ENCODE measurements at places on chromosomes 13 and 19.
A peak's percentile ranks its signal among the peaks of the same experiment; 100 is the strongest.

DNA sequence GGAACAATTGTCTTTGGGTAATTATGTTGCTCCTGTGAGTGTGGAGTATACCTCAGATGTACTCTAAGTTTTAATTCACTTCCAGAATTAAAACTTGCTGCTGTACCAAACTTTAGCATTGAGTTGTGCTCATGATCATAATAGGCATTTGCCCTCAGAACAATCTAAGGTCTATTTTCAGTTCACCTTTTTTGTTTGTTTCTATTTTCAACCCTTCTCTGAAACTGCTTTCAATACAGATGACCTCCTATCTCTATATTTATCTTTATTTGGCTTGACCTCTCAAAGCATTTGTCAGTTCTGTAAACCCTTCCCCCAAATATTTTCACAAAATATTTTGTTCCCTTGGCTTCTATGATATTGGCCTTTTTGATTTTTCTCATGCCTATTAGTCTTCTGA is 873.0 kb downstream of the OLFM4 start:
- no peak for DNase-seq

- DNase-seq = no peak
Measured at GRCh38 chr19:11483366-11484111, 2.7 kb upstream of the ELAVL3 start.

GRCh38 chr19:391207-391557 is 17.8 kb downstream of the C2CD4C start:
- no peak for DNase-seq

DNA sequence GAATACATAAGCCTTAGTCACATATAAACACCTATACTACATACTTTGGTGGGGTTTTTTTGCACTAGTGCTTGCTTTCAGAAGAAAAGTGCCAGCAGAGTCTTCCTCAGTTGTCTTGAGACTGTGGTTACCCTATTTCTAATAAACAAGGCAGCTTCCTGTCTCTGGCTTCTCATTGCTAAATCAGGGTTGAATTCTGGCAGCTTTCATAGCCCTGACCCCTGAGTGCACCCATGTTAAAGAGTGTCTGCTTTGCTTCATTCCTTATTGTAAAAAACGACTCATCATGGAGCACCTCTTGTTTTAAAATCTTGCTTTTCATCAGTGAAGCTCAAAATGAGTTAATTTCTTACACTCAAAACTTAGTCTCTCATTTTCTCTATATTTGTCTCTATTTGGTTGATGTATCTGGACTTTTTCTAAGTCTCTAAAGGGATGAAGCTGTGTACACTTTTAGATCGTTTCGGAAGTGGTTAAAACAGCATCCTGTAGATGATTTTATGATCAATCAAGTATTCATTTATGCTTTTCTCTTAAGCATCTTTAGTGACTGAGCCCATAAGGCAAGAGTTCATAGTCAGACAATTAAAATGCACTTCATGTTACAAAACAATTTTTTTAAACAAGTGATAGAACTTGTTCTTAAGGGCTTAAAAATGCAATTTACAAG is 72.1 kb downstream of the KLF12 start:
- DNase-seq = peak; percentile 45

GRCh38 chr13:42803563-42804204 is 22.3 kb downstream of the FAM216B start:
- peak; percentile 84 for DNase-seq

- DNase-seq = peak; percentile 91
Measured at GRCh38 chr13:30577401-30577852, 40.3 kb upstream of the USPL1 start.

DNA sequence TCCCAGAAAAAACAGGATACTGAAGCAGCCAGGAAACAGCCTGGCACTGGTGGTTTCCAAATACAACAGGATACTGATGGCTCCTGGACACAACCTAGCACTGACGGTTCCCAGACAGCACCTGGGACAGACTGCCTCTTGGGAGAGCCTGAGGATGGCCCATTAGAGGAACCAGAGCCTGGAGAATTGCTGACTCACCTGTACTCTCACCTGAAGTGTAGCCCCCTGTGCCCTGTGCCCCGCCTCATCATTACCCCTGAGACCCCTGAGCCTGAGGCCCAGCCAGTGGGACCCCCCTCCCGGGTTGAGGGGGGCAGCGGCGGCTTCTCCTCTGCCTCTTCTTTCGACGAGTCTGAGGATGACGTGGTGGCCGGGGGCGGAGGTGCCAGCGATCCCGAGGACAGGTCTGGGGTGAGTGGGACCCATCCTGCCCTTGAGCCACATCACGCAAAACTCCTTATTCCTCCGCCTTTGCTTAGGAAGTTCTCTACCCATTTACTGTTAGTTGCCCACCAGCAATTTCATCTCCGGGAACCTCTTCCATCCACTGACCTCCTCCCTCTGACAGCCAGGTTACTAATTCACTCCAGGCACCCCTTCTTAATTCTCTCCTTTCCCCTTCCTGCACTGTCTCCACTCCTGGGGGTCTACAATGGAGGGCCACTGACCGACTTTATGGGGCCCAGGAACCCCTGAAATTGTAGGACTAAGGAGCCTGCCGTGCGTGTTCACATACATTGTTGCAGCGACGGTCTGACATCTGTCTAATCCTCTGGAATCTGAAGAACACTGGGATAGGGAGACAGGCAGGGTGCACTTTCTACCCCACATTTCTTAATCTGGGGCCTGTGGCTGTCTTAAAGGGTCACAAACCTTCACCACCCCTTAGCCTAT is 1.2 kb downstream of the ITPKC start:
- peak; percentile 34 for DNase-seq

- DNase-seq = no peak
Measured at GRCh38 chr19:15421721-15422260, 3.0 kb upstream of the AKAP8L start.

GRCh38 chr19:50728084-50728737 is 5.0 kb downstream of the CLEC11A start:
- no peak for DNase-seq

GRCh38 chr19:49542446-49542845 is 14.6 kb downstream of the RCN3 start:
- DNase-seq = no peak

- no peak for DNase-seq
Measured at GRCh38 chr13:100075700-100076587, 12.9 kb upstream of the PCCA start.

- no peak for DNase-seq
Measured at GRCh38 chr13:46864941-46865340, 31.9 kb downstream of the HTR2A start.

DNA sequence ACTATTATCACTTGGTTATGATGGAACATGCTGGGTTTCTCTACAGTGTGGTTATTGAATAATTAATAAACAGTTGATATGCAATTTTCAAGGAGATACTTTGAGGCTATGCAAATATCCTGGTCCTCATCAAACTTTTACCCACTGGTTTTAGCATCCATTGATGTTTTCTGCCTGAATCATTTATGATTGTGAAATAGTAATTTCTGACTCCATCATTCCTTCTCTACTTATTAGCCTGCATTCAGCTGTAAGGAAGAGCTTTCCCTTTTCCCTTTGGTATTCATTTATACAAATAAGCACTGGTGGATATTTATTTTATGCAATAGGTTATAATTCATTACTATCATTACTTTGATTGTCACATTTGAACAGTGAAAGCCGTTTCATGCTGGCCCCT is 13.9 kb upstream of the DNAJC15 start:
- peak; percentile 78 for DNase-seq

- no peak for DNase-seq
Measured at GRCh38 chr13:35723053-35723461, 246.6 kb upstream of the MAB21L1 start.

DNA sequence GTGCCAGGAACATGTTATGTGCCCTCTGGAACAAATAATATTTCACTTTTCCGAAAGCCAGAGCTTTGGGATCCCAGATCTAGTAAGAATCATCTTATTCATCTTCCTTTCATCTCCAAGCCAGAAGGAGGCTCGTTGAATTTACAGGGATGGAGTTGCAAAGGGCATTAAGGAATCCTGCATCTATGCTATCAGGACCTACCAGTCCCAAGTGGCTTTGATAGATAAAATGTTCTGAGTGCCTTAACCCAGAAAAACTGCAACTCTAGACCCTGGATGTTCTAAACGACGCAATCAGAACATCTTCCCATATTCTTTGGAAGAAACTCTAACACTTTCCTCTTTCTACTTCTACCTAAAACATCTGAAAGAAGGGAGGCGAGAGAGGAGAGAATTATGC is 9.2 kb upstream of the EDDM13 start:
- no peak for DNase-seq

GRCh38 chr19:49861541-49862378 is 5.6 kb downstream of the PNKP start:
- DNase-seq = no peak

DNA sequence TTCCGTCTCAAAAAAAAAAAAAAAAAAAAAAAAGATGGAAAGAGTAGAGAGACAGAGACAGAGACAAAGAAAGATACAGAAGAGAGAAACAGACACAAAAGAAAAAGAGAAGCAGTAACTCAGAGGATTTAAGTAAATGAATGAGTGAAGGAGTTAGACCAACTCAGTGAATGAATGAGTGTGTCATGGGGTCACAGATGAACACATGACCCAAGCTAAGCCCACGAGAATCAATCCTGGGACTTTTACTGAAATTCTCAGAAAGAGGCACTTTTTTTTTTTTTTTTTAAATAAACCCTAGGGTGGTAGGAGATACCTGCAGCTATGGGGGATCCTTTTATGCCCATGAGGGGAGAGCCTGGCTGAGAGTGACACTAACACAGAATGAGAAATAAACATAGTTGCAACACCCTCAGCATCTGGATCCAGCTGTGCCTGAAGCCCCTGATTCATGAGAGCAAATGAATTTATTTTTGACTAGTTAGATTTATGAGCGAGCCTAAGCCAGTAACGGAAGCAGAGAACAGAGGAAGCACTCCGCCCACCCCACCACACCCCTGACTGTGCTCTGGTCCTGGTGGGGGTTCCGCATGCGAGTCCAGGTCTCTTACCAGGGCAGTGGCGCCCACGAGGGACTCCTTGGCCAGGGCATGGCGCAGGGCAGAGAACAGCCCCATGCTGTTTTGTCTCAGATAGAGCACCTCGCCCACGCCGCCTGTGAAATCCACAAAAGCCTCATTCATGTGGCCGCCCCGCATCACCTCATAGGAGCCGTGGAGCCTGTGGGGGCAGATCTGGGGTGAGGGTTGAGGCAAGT is 4.6 kb downstream of the CAPN12 start:
- DNase-seq = no peak

DNA sequence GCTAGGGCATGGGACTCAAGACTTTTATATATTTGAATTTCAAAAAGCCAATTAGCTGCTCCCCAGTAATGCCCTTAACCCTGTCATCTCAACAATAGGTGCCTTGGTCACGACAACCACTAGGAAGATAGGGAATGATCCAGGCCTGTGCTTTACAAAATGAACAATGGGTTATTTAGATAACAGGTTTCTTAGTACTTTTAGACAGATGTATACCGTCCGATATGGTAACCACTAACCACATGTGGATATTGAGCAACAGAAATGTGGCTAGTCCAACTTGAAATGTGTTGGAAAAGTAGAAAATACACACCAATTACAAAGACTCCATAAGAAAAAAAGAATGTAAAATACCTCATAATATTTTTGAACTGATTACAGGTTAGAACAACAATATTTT is 201.2 kb downstream of the LHFPL6 start:
- DNase-seq = no peak

GRCh38 chr19:8573316-8573715 is 3.9 kb downstream of the MYO1F start:
- no peak for DNase-seq

DNA sequence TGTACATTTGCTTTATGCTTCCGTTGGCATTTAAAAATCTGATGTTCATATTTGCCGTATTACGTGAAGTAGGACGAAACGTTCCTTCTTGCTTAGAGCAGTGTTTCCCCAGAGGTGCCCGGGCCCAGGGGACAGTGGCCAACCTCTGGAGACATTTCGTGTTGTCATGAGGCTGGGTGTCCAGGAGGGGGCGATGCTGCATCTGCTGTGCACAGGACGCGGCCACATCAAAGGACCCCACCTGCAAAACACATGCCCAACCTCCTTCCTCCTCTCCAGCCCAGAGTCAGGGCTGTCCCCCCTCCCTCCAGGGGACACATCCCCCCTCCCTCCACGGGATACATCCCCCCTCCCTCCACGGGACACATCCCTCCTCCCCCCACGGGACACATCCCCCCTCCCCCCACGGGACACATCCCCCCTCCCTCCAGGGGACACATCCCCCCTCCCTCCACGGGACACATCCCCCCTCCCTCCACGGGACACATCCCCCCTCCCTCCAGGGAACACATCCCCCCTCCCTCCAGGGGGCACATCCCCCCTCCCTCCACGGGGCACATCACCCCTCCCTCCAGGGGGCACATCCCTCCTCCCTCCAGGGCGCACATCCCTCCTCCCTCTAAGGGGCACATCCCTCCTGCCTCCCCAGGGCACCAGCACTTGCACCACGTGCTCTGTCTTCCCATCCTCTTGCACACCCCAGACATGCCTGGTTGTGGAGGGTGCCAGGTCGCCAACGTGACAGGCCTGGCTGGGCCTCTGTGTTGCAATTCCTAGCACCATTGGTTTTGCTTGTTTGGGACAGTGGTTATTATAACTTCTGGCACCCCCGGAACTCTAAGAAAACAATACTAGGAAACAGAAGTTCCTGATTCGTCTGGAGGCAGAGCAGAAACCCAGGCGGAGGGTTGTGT is 46.7 kb downstream of the GAS6 start:
- DNase-seq = peak; percentile 81

DNA sequence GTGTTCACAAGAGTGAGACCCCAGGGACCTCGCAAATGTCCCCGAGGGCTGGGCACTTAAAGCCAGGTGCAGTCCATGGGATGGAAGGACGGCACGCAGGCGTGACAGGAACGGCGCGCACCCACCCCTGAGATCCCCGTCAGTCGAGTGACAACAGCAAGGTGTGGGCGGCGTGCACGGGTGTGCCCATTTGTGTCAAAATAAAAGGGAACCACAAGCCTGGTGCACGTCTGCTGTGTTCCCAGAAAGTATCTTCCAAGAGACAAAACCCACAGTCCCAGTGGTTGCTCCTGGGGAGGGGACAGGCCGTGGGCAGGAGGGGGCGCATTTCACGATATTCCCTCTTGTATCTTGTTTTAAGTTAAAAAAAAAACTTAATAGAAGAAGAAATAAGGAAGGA is 15.7 kb upstream of the CACTIN start:
- DNase-seq = no peak

DNA sequence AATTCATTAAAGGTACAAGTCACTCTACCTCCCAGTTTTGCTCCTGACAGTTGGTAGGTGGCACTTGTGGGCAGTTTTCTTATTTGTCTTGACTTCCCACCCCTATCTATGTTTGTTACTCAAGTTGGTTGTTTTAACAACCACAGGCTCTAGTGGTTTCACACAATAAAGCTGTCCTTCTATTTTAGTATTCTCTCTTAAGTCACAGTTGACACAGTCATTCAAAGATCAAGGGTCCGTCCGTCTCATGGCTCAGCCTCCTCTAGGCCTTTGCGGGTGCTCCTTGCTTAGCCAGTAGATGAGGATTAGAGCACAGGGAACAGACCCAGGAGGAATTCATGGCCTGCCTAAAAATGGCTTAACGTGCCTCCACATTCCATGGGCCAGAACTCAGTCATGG is 573.7 kb downstream of the IRS2 start:
- DNase-seq = no peak

GRCh38 chr19:50383001-50383851 is 921 bp upstream of the POLD1 start:
- peak; percentile 8 for DNase-seq
